ENCODE measurements at places on chromosomes 2 and 18.
A peak's percentile ranks its signal among the peaks of the same experiment; 100 is the strongest.

DNA sequence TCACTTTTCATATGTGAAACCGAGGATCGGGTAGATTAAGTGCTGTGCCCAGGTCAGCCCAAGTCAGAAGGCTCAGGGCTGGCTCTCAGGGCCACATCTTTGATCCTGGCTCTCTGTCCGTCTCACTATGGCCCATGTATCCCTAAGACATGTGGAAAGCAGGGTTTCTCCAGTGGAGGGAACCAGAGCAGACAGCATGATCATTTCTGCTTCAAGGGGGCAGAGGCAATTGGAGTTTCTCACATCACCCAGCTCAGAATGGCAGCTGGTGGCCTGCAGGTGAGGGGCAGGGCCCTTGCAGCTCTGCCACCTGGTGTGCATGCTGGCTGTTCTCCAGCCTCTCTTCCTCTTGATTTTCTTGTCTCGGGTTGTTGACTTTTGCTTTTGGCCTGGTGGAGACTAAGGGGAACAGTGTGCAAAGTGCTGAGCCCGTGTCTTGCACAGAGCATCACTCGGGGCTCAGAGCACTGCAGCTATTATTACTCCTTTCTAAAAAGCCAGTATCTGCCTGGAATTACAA is 27.0 kb downstream of the LDLRAD4 start:
- DNase-seq = peak; percentile 52

DNA sequence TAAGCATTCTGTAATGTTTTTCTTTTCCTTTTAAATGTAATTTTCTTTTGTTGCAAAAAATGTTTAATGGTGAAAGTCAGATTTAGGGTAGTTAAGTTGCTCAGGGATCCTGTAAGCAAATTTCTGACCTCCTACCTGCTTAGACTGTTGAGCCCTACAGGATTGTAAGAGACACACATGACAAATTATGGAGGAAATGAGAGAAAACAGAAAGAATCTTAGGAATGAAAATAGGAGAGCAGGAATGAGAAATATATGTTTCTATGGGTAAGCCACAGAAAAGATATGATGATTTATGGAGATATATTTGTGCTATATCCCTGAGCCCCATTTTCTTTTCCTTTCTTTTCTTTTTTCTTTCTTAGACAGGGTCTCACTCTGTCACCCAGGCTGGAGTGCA is 28.3 kb downstream of the CYBRD1 start:
- DNase-seq = no peak

GRCh38 chr18:9811978-9812377 is 73.8 kb upstream of the TXNDC2 start:
- DNase-seq = no peak

DNA sequence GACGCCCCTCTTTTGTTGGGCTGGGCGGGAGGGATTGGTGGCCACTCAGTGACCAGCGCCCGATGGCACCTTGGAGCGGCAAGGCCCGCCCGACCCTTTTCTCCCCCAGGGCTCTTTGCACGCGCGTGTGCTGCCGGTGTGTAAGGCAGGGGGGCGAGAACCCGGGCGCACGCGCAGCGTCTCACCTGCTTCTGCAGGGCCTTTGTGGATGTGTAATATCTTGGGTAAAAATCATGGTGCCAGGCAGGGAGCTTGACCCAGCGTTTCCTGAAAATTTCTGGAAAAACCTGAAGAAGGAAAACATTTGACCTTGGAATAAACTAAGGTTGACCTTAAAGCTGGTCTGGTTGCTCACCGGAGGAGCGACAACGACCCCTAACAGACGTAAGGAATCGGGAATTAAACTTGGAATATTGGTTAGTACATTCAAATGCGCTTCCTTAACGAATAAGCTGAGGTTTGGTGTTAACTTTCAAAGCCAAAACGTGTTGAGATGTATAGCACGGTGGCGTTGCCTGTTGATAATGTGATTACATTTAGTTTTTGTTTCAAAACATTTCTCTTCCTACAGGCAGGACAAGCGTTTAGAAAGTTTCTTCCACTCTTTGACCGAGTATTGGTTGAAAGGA is 438 bp downstream of the HSPE1 start:
- no peak for DNase-seq

GRCh38 chr2:235262750-235263149 is 231.1 kb upstream of the AGAP1 start:
- no peak for DNase-seq

DNA sequence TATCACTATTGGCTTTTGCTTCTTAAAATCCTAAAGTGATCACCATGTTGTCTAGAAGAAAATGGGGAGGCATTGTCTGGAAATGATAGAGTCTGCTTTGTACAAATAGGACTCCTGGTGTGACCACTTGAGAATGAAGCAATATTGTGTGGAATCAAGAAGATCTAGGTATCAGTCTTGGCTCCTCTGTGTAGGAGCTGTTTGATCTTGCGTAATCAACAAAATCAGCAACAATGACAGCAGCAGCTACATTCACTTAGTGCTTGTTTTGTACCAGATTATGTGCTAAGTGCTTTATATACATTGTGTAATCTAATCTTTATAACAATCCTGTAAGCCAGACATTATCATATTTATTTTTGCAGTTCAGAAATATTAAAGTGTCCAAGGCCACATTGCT is 17.8 kb downstream of the NCOA1 start:
- DNase-seq = no peak

DNA sequence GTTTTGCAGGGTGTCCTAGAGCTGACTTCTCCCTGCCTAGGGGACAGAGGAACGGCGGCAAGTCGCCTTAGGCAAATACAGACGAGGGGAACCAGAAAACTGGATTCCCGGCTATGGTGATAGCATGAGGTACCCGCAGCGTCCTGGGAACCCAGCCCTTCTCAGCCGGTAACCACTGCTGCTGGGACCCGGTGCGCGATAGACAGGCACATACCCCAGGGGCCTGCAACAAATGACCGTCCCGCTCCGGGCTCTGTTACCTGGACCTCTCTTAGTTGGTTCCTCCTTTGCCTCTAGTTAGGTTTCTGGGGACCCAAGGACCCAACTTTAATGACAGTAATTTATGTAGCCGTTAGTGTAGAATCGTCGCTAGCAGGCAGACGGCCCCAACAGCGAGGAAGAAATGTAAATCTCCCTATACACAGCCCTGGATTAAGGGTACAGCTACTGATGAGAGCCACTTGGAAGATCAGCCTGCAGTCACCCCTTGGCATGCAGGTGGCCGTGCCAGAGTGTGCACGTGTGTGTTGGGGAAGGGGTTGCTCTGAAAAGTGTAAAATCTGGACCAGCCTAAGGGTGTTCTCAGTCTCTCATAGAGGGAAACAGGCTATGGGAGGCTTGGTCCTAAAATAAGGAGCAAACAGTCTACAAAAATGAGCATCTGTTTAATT is 819 bp upstream of the SERPINE2 start:
- no peak for DNase-seq

- DNase-seq = no peak
These were observed 142.1 kb upstream of the PKDCC start for GRCh38 chr2:41905597-41906337.

DNA sequence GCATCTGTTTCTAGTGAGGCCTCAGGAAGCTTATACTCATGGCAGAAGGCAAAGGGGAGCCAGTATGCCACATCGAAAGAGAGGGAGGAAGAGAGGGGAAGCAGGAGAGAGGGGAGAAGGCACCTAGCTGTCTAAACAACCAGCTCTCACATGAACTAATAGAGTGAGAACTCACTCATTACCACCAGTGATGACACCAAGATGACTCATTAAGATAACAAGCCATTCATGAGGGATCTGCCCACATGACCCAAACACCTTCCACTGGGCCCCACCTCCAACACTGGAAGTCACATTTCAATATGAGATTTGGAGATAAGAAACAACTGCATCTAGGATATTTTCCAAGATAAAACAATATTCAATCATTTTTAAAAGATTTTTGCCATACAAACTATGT is 753.9 kb upstream of the ZEB2 start:
- no peak for DNase-seq

All from posterior cingulate gyrus (tissue), 11 donors.